Activated gamma-delta T cell treated with anti-CD3 and anti-CD28 coated beads, Interleukin-2, amount 50 U/mL, for 16 hours (primary cell): ENCODE measurements at places on chromosomes 2 and 18.

- DNase-seq, result no peak
Observed at GRCh38 chr2:127721311-127721977, 20.1 kb downstream of the SFT2D3 start.

DNA sequence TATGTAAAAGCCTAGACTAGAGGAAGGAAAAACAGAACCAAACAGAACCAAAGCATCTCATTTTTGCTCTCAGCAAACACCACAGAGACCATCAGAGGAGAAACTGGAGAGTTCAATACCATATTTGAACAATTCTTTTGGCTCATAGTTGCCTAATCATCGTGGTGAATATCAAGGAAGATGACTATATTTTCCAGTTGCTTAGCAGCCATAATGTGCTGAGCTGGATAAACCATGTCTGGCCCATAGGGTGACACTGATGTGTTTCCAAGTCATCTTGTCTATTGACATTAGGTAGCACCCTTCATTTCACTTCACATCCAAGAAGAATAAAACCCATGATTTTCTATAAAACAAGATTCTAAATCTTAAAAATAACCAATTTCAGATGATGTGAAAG lies 5.9 kb upstream of the XRCC5 start:
- DNase-seq, result no peak

DNA sequence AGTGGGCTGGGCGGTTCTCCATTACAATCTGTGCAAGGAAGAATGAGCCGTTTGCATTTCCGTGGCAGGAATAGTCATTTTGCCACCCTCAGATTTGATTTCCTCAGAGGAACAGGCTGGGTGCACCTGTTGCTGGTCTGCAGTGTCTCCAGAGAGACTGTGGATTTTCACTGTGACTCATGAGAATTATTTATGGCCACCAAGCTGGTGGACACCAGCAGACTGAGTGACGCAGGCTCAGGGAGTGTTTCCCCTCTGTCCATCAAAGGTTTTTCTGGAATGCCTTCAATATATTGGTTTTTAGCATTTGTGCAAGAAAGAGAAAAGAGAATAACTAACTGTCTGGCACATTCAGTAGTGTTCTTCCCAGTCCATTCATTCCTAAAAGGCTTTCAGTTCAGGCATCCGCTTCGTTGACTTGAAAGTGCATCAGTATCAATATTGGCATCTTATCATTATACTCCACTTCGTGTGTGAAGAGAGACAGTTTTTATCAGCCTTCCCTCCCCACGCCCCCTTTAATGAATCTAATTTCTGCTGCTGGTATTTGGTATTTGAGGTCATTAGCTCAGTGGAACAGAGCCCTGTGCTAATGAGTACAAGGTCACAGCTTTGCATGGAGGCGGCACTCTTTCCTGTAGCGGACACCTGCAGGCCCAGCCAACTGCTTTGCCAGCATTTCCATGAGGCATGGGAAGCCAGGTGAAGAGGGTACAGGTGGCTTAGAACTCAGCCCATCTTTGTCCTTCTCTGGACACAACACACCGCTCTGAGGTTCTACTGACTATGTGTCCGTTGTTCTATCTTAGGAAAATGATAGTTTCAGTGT lies 39.9 kb downstream of the PRKCE start:
- no peak for DNase-seq

GRCh38 chr18:79614211-79614955 lies 65.2 kb upstream of the CTDP1 start:
- DNase-seq, result no peak

- no peak for DNase-seq
Observed at GRCh38 chr2:74414441-74414840, 7.0 kb downstream of the C2orf81 start.

GRCh38 chr2:192398236-192398635 lies 203.5 kb upstream of the TMEFF2 start:
- DNase-seq, result no peak

GRCh38 chr2:10977621-10978020 lies 65.9 kb downstream of the KCNF1 start:
- no peak for DNase-seq

DNA sequence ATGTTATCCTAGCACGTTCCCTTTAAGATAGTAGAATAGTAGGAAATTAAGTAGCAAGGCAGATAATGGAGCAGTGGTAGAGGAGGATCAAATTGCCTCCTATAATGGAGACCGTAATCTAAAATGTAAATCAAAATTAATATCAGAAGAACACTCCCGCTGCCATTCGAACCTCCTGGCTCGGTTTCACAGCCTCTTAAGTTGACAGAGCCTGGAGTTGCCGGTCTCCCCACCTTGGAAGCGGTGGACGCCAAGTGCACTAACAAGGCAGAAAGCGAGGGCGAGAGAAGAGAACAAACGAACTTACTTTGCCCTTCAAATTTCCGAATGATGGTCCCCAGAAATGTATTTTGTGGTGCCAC lies 450 bp downstream of the KCNH7 start:
- no peak for DNase-seq

GRCh38 chr2:86624267-86624547 lies 542 bp upstream of the RNF103 start:
- DNase-seq, result no peak

DNA sequence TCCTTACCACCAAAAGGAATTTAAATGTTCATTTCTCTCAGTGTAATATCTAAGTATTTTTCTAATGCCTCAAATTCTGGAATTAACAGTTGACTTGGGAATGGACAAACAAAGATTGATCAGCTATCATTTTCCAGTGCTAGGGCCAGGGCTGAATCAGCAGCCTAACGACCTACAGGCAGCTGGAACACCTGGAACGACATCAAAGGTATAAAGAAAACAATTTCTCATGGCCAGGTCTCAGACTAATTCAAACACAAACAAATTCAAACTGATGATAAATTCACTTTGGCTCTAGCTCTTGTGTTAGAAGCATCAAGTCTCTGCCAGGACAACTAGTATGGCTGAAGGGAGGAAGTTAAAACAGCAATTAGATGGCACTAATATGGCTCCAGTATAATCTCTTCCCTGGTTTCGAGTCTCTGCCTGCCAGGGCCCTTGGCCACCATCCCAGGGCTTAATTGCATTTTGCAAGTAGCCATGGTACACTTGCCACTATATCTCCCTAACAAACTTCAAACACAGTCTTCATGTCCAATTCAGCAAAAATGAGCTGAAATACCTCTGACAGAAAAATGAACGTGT lies 70.2 kb upstream of the FSHR start:
- DNase-seq, result no peak

DNA sequence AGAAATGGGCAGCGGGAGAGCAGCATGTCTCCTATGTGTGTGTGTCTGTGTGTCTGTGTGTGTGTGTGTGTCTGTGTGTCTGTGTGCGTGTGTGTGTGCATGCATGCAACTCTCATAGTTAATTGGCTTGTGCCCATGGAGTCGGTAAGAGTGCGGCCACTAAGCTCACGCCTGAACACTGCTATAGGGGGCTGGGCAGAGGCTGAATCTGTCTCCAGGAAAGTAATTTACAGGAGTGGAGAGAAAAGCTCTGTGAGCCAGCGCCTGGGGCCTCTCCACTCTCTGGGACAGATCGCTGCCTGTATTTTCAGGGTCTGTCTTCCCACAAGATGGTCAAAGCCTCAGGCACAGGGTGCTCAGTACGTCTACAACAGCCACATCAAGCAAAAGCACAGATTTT lies 553.4 kb downstream of the TNS1 start:
- no peak for DNase-seq

DNA sequence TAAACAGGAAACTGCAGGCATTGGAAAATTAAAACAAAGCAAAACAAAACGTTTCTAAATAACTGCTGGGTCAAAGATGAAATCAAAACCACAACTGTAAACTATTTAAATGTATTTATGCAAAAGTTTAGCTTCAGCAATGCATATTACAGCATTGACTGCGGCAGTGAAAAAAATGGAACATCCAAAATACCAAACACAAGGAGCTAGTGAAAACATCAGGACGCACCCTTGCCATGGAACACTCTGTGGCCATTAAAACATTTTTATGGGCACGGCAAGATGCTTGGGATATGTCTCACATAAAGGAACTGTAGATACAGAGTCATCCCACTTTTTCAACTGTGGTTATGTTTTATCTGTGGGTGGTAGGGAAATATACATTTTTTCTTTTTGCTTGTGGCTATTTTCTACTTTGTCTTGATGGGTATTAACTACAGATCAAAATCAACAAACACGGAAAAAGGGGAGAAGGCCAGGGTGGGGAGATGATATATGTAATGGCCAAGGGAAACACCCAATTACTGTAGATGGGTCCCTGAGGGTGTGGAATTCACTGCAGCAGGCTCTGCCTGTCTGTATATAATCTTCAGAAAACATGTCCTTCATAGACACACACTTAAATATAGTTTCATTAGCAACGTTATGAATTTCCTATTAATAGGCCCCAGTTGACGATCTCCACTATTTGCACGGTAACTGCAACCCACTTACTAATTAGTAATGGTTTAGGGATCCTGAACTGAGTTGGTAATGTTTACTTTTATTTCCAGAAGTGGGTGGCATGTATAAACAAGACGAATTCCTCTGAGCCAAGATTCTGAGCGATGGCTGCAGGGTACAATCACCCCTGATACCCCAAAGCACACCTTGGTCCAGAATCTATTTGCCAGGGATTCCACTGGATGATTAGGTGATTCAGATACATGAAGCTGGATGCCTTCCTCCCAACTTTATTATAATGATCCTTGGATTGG lies 110.5 kb downstream of the ACKR3 start:
- no peak for DNase-seq

GRCh38 chr2:64493788-64494187 lies 30.3 kb upstream of the AFTPH start:
- no peak for DNase-seq

- no peak for DNase-seq
Observed at GRCh38 chr2:137654046-137654445, 310.2 kb upstream of the HNMT start.

DNA sequence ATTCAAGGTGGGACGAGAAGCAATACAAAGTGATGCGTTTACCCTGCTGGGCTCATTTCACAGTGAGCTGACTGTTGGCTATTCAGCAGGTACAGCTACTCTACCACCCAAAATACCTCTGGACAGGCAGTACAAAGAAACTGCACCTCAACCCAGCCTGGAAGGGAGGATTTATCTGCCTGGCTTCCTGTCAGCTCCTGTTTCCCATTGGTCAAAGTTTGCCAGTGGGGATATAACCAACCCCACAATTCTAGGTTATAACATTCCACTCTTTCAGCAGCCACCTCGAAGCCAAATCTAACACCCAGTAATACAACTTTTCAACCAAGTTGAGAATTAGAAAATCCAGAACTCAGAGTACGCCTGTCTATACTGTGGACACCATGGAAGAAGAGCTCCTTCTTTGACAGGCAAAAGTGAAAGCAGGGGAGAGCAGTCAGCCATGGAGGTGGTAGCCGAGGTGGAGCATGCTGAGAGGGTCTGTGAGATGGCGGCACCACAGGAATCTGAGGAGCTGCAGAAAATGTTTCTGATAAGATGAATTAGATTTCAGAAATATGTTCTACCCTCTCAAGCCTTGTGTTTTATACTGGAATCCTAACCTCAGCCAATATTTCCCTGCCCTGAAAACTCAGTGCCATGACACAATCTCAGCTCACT lies 10.8 kb downstream of the DUSP19 start:
- DNase-seq, result no peak

DNA sequence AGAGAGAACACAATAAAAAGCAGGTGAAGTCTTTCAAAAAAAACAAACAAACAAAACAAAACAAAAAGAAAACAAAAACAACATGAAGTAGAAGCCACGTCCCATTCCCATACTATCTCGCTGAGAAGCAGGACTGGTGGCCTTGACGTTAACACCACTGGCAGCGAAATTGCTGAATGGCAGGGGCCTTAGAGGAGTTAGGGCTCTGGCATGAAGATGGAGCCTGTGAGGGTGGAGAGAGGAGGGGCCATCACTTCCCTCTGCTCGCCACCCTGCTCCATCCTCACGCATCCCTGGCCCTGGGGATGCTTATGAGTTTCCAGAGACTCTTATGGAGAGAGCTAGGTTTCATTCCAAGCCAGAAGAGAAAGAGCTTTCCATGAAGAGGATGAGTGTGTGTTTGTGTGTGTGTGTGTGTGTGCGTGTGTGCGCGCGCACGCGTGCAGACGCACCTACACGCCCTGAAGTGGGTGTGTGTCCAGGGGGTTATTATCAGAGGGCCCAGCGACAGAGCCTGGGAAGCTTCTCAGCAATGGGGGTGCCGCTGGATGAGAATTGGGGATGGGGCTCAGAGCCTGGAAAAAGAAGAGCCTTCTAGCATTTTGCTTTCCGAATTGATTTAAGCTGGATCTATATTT lies 20.4 kb upstream of the IMPA2 start:
- DNase-seq, result no peak

DNA sequence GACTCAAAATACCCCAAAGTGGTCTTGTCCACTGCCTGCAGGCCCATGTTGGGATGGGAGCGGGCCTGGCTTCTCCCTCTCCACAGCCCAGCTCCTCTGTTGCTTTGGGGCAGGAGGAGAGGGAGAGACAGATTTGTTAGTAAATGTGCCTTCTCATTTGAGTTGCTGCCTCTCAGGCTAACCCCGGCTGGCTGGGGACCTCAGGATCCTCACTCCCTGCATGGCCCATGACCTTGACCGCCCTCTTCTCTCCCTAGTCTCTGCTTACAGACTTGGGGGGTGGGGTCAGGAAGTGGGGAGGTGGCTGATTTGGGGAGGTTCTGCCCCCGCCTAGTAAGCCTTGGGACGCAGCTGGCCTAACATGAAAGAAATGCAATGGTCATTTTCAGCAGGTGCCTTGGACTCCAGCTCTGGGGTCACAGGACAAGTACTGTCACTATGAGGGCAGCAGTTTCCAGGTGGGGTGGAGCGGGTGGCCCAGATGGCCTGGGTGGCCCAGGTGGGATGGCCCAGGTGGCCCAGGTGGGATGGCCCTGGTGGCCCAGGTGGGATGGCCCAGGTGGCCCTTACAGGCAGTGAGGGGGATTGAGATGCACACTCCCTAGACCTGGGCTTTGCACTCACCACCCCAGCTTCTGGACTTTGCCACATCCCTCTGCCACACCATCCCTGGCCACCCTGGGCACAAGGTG lies 24.1 kb downstream of the HJURP start:
- no peak for DNase-seq

- peak; percentile 54 for DNase-seq
Observed at GRCh38 chr2:176269319-176270099, at the start of gene MTX2. Gene MTX2, plus strand, starts transcription at chr2:176269442. Its CDS starts 188 bp downstream, at chr2:176269630.
